Daoy (cell line): ENCODE measurements at places on chromosomes 2 and 18.

DNA sequence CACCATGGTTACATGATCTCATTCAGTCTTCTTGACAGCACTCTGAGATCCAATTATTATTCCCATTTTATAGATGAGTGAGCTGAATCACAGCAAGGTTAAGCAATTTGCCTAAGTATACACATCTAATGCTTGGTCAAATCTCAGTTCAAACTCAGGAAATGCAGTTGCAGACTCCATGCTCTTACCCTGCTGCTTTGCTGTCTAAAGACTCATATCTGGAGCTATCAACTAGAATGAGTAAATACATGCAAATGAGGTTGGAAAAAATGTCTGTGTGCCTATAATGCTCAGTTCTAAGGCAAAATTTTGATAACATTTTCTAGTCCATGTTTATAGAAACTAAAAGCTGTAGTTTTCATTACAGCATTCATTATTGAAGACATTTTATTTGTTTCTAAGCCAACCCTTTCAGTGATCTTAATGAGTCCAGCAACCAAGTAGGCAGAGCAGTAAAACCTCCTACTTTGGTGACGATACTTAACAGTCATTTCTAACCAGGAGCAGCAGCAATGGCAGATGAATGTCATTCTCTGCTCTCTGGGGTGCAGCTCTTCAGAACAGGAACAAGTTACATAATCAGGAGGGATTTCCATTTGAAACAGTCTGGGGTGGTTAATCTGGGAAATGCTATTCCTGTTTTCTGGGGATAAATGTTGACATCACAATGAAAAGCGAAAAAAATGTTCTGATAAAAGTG lies 396.8 kb upstream of the UBE2E3 start:
- DNase-seq, result no peak

DNA sequence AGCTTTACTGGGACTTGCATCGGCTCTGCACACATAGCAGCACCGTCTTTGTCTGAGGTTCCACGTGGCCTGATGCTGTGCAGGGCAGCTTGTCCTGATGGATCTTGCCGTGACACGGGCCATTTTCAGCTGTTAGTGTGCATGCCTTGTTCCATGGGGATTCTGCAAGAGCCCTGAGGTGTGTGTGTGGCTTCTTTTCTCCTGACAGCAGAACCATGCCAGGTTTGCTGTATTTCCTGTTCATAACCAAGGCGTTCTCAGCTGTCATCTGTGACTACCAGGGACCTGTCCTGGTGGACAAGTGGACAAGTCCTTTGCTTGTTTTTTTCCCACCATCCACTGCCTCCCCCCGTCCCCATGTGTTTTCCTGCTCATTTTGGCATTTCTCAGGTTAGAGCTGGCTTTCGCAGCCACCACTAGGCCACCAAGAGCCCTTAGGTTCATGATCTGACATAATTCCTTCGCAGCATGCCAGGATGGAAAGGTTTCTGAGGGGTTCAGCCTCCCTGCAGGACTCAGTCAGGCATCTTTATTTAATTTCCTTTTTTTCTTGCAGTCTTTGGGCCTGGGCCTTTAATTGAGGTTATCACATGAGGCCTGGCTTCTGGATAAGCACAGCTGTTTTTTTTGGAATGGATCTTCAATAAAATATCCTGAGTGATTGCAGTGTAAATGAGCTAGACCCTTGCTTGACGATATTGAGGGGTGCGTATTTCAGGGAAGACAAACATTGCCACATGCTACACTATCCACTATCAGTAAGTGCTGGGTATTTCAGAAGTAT lies 139.4 kb downstream of the NCK2 start:
- no peak for DNase-seq

DNA sequence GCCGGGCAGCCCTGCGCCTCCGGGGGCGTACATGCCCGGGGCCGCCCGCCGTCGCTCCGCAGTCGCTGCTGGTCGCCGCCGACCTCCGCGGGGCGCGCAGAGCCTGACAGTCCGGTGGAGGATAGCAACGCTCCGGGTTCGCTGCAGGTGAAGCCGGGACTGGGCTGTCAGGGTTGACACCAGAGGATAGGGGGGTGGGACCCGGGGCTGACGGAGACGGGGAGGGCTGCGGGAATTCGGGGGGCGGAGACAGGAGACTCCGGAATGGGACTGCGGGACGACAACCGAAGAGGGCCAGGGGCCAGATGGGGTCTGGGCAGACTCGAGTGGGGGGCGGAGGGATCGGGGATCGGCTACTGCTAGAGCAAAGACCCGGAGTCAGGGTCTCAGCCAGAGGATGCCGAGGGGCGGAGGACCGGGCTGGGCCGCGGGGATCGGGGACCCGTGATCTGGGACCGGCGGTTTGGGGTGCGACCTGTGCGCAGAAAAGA lies 403 bp downstream of the TMEM127 start:
- DNase-seq, result peak; percentile 32

DNA sequence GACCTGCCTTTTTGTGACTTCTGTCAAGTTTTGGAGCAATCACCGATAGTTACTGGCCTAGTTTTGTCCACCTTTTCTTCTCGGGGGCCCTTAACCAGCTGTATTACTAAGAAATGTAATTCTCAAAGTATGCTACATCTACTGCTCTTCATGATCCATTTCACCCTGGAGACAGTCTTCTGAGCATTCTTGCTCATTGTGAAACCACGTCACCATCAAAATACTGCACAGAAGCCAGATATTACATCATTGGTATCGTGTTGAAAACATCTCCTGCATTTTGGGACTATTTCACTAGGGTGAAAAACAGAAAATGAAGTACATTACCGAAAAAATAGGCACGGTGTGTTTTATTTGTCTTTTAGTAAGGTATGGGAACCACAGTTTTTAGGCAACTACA lies 11.7 kb downstream of the LYPD6B start:
- DNase-seq, result no peak

DNA sequence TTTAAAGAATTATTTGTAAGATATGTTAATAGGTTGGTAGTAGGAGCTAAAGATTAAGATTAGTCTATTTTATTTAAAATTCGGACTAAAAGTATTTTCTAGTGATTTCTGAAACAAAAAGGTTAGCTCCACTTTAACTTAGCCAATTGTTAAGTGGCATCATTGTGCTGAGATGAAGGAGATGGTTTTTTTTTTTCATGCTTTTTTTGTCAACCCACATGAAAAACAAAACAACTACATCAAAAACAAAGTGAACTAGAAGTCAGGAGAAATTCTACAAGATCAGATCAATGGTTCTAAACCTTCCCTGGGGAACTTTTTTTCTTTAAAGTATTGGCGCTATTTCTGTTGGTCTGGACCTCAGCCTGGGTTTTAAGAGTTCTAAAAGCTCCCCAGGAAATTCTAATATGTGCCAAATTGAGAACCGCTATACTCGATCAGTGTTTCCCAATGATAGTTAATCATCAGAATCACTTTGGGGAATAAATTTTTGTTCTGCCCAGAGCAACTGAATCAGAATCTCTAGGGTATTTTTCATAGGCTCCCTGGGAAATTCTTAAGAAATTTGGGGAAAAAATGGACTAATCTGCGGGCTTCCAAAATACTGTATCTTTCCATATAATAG lies 2.3 kb downstream of the ZC3H6 start:
- DNase-seq, result no peak

DNA sequence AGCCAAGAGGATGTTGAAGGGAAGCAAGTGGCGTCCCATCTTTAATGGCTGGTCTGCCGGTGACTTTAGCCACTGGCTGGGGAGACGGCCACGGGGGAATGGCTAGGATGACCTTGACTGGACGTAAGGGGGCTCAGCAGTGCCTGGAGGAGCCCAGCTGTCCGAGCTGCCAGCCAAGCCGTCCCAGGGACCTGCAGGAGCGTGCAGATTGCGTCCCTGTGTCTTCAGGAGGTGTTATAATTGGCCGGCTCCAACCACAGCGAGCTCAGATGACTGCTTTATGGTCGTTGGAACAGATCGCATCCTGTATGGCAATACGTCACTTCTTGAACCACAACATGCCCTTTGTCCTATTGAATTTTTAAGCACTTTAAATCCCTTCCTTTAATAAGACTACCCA lies 204.6 kb downstream of the EIPR1 start:
- DNase-seq, result no peak

GRCh38 chr2:239697399-239698164 lies 296.8 kb upstream of the HDAC4 start:
- no peak for DNase-seq

- no peak for DNase-seq
Observed at GRCh38 chr18:40407909-40408308, 1547.1 kb upstream of the PIK3C3 start.

- peak; percentile 7 for DNase-seq
Observed at GRCh38 chr2:4214444-4215205, 511.2 kb downstream of the DCDC2C start.

DNA sequence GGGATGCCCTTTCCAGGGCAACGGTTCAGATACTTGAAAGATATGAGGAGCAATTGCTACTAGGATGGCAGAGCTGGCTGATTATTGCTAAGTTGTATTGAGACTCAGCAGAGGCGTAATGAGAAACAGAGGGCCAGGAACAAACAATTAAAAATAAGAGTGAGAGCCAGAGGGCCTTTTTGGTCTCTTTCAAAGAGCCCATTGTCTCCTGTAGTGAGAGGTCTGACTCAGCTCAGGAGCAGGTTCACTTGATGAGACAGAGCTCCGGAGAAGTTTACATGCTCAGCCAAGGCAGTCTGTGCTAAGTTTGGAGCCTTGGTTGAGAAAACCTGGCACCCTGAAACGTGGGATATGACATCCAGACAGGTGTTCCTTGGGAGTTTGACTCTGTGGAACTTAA lies 303.9 kb upstream of the DLGAP1 start:
- no peak for DNase-seq

- DNase-seq, result no peak
Observed at GRCh38 chr2:227386630-227387029, 1.1 kb downstream of the SCYGR1 start.

- no peak for DNase-seq
Observed at GRCh38 chr18:22872900-22873537, 60.1 kb upstream of the RBBP8 start.

GRCh38 chr18:47718646-47719045 lies 211.8 kb downstream of the SMAD2 start:
- DNase-seq, result no peak

DNA sequence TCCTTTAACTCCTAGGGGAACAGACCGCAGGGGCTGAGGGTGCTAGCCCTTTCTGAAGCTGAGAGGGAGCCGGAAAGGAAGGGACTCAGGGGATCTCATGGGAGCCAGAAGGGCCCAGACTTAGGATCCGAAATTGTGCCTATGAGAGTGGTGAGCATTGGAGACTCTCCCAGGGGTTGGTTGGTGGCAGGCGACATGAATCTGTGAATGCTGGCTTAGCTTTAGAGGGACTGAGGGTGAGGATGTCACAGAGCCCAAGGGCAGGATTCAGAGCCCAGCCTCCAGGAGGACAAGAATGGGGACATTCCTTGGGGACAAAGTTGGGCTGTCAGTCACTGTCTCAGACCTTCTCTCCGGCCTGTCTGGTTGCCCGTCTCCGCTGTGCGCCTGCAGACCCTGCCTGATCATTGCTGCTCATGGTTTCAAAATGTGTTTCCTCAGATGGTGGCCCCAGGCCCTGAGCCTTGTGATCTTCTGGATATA lies 17.5 kb downstream of the GNLY start:
- no peak for DNase-seq

DNA sequence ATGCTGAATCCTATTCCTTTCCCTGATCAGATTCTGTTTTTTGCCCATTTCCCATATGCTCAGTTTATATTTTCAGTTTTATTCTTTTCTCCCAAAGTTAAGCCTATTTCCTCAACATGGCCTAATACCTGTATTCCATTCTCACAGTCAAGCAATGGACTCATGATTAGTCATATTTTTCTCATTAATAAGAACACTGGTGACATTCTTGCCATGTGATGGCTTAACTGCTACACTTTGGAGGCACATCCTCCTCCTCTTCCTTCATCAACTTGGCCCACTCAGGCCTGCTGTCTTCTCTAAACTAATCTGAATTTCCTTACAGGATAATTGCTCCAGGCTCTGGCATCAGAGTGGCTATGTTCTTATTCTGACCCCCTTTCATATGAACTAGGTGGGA lies 679.2 kb downstream of the NYAP2 start:
- peak; percentile 8 for DNase-seq

DNA sequence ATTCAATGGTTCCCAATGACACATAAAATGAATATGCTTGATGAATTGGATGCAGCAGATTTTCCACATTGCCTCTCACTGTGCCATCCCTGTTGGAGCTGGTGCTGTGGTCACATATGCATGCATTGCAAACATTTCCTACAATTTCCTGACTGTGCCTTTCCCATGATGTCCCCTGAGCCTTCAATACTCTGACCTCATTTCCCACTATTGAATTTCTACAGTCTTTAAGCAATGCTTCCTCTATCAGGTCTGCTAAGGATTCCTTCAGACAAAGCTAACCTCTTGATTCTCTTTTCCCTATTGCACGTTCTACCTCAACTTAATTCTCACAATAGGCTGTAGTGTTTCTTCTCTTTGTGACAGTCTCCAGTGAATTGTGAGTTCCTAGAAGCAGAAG lies 342.5 kb upstream of the CRIM1 start:
- DNase-seq, result no peak

- DNase-seq, result peak; percentile 44
Observed at GRCh38 chr18:26468931-26469340, 79.4 kb downstream of the KCTD1 start.

- DNase-seq, result no peak
Observed at GRCh38 chr2:222797871-222798270, 63.0 kb upstream of the ACSL3 start.

- DNase-seq, result no peak
Observed at GRCh38 chr2:12300927-12301326, 415.8 kb upstream of the TRIB2 start.

DNA sequence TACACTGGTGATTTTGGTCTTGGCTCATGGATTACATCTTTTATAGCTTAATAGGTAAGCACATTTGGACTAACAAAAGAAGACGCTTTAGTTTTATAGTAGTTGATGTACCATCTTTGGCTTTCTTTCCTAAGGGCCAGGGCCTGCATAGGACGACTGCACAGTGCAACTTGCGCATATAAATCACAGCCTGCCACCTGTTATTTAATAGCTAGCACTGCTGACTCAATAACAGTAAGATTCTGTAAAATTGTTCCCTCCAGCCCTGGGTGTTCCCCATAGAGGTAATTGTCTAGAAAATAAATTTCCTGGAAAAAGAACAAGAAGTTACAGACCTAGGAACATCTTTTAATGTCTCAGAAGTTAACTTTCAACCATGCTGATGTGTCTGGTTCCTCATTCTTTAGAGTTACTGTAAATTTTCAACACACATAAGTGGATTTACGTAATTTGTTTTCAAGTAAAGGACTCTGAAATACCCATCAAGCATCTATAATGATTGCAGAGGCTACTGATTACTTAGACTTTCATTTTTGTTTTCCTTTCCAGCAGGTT lies 594.2 kb upstream of the NXPH2 start:
- DNase-seq, result no peak

DNA sequence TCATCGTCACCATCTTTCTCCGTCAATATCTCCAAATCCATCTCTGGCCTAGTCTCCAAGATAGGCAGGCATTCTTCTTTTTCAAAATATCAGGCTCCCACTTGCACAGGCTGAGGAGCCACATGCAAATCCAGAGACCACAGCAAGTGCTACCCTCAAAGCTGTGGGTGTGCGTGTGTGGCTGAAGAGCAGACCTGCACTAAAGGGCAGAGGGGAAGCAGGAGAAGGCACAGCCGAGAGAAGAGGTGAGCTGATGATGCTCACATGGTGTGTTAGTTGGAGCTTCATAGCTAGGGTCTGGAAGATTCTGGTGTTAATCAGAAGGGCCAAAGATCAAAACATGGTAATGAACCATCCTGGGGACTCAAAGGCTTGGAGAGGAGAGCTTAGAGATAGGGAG lies 3.8 kb downstream of the SPEG start:
- DNase-seq, result no peak
